ENCODE measurements at places on chromosomes 3 and 15.

DNA sequence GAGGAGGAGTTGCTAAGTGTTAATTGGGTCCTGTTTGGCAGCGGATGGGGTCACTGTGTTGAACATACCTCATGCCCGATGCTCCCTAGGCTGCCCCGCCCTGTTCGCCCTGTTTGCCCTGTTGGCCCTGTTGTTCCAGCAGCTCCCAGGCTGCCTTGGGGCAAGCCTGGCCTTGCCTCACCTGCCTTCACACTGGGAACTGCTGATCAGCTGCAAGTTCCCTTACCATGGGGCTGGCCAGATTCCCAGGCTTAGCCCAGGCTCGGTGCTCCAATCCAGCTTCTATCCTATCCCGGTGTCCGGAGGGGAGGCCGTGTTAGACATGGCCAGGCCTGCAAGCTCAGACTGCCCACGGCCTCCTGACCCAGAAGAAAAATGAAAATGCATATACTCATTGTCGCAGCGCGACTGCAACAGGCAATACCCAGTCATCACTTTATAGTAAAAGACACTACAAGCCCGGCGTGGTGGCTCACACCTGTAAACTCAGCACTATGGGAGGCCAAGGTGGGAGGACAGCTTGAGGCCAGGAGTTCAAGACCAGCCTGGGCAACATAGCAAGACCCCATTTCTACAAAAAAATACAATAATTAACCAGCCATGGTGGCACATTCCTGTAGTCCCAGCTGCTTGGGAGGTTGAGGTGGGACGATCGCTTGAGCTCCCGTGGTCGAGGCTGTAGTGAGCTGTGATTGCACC is 42.9 kb upstream of the ZNF710 start:
- no peak for DNase-seq

DNA sequence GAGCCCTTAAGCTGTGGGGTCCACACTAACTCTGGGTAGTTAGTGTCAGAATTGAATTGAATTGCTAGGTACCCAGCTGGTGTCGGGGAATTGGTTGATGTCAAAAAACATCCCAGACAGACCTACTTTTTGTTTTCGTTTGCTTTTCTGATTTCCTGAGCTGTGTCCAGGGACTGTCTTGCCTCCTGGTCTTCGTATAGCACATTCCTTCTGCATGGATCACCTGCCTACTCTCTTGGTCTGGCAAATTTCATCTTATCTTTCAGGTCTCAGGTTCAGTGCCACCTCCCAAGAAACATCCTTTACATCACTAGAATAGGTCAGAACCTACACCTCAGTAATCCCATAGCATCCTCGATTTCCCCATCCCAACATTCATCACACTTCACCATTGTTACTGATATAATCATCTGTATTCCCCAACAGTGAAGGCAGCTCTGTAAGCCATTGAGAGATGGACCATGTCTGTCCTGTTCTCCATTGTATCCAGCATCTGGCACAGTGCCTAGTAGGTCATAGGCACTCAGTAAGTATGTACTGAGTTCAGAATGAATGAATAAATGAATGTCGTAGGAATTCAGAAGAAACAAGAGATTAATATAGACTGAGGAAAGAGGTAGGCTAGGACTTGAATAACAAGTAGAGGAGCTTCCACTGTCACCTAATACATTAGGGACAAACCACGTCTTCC is 81.2 kb downstream of the ANP32A start:
- DNase-seq: no peak

GRCh38 chr15:67072442-67072841 is 7.0 kb downstream of the SMAD3 start:
- no peak for DNase-seq

GRCh38 chr15:88987591-88987933 is 74.4 kb upstream of the MFGE8 start:
- DNase-seq: no peak

DNA sequence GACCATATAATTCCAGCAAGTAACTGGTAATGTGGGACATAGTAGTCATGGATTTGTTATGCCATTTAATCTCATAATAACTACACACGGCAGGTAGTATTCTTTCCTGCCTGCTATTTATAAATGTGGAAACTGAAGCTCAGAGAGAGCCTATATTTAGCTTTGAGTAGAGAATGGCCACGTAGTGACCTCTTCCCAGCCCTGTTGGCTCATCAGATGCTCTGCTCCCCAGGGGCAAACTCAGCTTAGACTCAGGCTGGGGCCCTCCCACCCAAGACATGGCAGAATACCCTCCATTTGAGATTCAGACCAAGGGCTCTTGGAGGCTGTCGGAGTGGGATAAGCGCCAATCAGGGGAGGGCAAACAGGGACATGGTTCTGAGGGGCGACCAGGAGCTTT is 17.3 kb upstream of the HDAC11 start:
- DNase-seq: no peak

DNA sequence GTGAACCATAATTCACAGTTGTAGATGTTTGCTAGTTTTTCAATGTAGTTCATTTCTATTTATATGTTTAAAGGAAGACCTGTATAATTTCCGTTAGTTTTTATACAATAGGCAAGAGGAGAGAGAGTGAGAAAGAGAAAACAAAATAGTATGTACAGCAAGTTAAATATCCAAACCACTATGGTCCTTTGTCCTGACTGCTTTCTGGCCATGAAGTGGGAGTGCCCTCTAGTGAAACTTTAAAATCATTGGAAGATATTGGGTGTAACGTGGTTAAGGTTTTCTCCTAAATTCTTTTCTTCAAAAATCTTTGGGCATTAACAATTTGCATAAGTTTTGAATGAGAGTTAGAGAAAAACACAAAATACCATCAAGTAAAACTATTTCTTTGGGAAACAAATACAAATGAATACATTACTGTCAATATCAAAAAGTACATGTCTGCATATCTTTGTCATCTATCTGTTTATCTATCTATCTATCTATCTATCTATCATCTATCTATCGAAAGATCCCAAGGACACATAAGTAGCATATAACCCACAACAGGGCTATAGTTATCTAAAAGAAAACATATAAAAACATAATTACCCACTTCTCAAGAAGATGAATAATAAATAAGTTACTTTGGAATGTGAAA is 534.6 kb upstream of the ATP11B start:
- no peak for DNase-seq

- no peak for DNase-seq
These were observed 3.4 kb downstream of the TIMP4 start for GRCh38 chr3:12155264-12155663.

GRCh38 chr15:91566141-91566540 is 287.4 kb upstream of the SLCO3A1 start:
- no peak for DNase-seq

DNA sequence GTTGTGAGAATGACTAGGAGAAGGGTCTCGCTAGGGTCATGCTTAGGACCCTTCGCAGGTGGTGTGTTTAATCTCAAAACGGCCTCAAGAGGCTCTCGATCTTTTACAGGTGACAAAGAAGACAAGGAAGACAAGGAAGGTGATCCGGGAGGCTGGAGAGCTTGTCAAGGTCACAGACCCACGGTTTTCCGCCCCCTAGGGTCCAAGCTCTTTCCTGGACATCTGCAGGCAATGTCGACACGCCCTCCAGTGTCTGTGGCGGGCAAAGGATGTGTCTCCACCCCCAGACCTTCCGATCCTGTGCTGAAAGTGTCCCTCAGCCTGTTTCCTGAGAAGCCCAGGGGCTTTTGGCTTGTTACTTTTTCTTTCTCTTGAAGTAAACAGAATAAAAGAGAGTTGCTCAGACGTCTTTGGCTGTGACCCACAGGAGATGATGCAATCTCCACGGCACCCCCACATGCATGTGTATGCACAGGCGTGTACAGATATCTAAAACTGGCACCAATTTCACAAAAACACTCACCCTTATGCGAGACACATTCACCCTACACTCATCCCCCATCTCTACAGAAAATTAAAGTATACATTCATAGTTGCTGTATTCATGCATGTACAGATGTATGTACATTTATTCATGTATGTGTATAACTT is 108.8 kb downstream of the KLF13 start:
- peak; percentile 91 for DNase-seq

All from T-helper 2 cell treated with Interferon-gamma antibody and Interleukin-4, amounts not matched to agents 5 μg/mL and 100 μg/mL, for 36 hours (primary cell).